ENCODE measurements at places on chromosomes 6 and 20. TPM values are rescaled to one million over a fixed set of nuclear protein-coding genes. Genes with fewer than 3 reads are reported as not detected.
A peak's percentile ranks its signal among the peaks of the same experiment; 100 is the strongest.

SLC17A1 gene
- total RNA-seq: not detected

BPI gene
- not detected for total RNA-seq

DNA sequence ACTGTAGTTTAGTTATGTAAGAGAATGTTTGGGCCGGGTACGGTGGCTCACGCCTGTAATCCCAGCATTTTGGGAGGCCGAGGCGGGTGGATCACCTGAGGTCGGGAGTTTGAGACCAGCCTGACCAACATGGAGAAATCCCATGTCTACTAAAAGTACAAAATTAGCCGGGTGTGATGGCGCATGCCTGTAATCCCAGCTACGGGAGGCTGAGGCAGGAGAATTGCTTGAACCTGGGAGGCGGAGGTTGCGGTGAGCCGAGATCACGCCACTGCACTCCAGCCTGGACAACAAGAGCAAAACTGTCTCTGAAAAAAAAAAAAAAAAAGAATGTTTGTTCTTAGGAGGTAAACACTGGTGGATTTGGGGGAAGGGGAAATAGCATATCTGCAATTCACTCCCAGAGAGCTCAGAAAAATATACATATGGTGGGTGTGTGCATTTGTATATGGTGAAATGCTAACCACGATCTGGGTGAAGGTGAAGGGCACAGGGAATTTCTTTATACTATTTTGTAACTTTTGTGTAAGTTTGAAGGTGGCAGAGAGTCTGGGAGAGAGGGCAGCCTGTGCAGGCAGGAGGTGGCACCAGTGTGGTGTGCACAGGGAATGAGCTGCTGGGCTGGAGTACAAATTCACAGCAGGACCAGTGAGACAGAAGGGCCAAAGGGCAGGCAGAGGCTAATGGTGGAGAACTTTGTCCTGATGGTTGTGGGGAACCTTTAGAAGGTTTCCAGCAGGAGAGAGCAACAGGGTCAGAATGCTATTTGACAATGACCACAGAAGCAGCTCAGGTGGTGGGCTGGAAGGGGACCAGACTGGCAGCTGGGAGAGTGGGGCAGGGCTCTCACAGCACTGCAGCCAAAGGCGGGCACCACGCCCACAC is 42.4 kb downstream of the SSR1 start:
- H3K4me3 ChIP-seq: no peak overlapping the region
- H3K4me1 ChIP-seq: no peaks in the 10 kb centered on the region
- no peaks in the 10 kb centered on the region for H3K36me3 ChIP-seq
- no peak overlapping the region for H3K27ac ChIP-seq
- H3K27me3 ChIP-seq: no peaks in the 10 kb centered on the region

LY6G5C gene
- total RNA-seq: not detected

- H3K36me3 ChIP-seq: no peaks in the 10 kb centered on the region
- H3K4me3 ChIP-seq: no peak overlapping the region
- no peak for DNase-seq
Observed at GRCh38 chr6:53474010-53474409, 70.9 kb downstream of the GCLC start.

DNA sequence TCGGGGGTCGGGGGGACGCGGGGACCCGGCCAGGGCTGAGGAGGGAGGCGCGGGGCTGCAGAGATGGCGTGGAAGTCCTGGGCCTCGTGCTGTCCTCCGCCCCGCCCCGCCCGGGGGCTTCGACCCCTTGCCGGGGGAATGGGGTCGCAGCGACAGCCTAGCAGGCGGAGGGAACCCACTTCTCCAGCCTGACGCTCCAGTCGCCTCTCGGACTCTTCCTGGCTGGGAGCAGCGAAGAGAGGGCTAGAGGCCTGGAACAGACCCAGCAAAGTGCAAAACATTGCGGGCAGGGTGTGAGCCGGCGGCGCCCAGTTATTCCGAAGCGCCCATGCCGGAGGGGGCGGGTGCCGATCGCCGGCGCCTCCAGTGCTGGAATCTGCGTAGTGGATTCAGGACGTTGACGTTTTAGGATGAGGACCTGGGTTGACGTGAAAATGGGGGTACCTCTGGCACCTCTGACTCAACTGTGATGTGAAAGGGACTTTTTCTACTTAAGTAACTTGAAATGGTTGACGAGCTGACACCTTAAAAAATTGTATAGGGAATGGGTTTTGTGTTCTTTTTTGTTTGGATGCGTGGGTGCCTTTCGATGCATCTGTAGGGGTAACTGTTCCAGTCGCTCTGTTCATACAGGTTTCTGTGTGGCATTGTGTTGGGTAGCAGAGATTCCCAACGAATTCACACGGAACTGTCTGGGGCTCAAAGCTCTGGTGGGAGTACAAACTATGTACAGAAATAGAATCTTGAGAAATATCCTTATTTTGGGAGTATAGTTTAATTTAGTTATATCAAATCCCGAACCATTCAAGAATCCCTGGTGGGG is 1.4 kb downstream of the SLC35F1 start:
- peaks cover 45% of the 10 kb centered on the region for H3K27me3 ChIP-seq
- H3K4me3 ChIP-seq: peak overlapping the region; percentile 80
- peaks cover 8% of the 10 kb centered on the region for H3K4me1 ChIP-seq
- peak; percentile 60 for DNase-seq
- H3K36me3 ChIP-seq: no peaks in the 10 kb centered on the region

DNA sequence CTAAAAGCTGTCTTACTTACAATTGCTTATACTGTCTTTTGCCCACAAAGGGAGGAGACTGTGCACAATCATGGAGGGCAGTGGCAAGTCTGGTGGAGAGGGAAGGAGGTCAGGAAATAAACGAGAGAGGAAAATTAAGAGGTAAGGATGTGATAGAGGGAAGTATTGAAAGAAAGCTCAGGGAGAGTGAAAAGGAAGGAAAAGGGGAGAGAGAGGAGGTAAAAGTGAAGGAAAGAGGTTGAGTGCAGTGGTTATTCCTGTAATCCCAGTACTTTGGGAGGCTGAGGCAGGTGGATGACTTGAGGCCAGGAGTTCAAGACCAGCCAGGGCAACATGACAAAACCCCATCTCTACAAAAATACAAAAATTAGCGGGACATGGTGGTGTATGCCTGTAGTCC is 82.7 kb upstream of the EPB41L1 start:
- H3K4me1 ChIP-seq: peaks cover 5% of the 10 kb centered on the region
- no peak overlapping the region for H3K4me3 ChIP-seq

SLC52A3 gene
- 3.6 TPM for total RNA-seq

IFT52 gene
- 26.8 TPM for total RNA-seq

GRM1 gene
- 0.63 TPM for total RNA-seq

CALHM4 gene
- total RNA-seq: not detected

GRCh38 chr6:55003719-55004430 is 157.3 kb downstream of the FAM83B start:
- no peaks in the 10 kb centered on the region for H3K4me1 ChIP-seq
- H3K27ac ChIP-seq: no peak overlapping the region
- H3K4me3 ChIP-seq: no peak overlapping the region
- H3K36me3 ChIP-seq: no peaks in the 10 kb centered on the region
- DNase-seq: no peak

APCDD1L gene
- total RNA-seq: 10.9 TPM

GFRA4 gene
- not detected for total RNA-seq

GRCh38 chr20:24771542-24772061 is 177.5 kb upstream of the CST7 start:
- H3K4me3 ChIP-seq: no peak overlapping the region
- no peaks in the 10 kb centered on the region for H3K4me1 ChIP-seq
- no peak overlapping the region for H3K27ac ChIP-seq
- DNase-seq: no peak
